H54 (cell line): ENCODE measurements at places on chromosomes 13 and 19.

- no peak for DNase-seq
Measured at GRCh38 chr13:68007576-68007975, 777.4 kb upstream of the PCDH9 start.

DNA sequence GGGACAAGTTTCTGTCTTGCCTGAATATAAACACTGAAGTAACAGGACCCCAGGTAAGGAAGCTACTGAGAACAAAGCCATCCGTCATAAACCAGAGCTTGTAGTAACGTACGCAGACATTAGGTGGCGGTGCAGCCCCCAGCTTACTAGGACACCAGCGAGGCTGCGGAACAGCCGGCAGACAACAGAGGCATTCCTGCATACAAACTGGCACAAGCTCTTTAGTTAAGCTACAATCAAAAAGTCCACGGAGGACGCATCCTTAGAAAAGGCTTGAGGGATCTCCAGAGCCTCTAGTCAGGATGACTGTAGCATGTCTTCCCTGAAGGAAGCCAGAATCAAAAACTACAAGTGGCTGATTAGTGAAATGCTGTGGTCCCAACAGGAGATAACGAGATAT is 26.2 kb downstream of the ZNF160 start:
- DNase-seq, result no peak

DNA sequence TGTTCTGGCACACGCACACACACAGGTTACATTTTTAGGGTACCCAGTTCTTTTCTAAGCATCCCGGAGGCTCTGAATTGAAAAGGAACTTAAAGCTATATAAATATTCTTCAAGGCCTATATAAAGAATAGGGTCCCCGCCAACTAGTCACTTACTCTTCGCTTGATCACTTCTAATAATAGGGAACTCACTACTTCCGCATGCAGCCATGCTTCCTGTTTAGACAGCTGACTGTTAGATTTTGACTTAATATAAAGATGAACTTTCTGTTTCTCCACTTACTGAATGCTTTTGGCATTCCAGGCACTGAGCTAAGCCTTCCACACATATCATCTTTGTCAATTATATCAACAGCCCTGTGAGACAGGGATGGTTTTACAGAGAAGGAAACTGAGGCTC is 259.6 kb downstream of the TSHZ3 start:
- DNase-seq, result no peak

GRCh38 chr13:81406639-81407292 is 1065.8 kb upstream of the SPRY2 start:
- DNase-seq, result no peak

DNA sequence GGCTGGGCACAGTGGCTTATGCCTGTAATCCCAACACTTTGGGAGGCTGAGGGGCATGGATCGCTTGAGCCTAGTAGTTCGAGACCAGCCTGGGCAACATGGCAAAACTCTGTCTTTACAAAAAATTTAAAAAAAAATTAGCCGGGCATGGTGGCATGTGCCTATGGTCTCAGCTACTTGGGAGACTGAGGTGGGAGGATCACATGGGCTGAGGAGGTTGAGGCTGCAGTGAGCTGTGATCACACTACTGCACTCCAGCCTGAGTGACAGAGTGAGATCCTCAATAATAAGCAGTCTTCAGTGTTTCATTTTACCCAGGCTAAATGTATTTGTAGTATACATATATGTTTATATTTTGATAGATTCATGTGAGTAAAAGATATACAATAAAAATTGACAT is 85.0 kb downstream of the GGACT start:
- DNase-seq, result no peak

DNA sequence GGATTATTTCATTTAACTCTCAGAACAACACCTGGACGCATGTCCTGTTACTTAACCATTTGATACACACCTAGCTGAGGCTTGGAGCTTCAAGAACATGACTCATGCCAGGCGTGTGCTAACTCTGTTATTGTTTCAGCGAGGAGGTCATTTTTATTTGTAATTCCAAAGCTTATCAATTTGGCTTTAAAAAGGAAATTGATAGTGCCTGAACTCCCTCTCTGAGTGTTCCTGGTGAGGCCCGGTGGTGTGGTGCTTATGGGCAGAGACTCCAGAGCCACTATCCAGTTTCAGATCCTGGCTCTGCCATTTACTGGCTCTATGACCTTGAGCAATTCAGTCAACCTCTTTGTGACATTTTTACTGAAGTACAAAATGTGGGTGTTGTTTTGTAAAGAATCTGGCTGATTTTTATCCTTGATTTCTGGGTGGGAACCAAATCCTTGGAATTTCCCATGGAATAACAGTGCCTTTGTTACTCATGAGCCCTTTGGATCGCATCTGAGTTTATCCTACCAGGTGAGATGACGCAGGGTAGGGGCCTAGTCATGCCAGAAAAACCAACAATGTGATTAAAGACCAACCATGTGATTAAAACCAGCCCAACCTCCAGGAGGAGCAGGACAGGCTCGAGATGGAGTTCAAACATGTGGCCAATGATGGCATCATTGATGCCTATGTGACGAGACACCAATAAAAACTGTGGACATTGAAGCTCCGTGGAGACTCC is 198.8 kb downstream of the MYO16 start:
- DNase-seq, result no peak

DNA sequence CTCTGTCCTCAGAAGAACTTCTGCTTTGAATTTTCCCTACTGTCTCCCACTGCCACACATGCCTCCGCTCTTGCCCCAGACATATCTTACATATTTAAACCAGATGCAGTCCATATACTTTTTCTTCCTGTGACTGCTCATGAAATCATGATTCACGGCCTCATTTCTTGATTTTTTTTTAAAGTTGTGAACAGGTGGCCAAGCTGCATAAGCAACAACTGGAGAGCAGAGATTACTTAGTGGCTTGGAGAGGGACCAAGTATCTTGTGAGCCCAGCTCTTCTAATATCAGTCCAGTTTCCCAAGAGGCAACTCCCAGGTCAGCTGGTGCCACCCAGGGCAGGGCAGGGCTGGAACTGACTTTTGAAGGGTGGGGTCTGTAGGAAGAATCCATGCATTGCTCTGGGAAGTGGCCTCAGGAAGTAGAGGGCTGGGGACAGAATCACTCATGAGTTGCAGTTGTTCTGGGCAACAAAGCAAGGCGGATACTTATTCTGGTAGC is 152.4 kb downstream of the LMO7 start:
- DNase-seq, result no peak

GRCh38 chr19:48674216-48674809 is 1.5 kb upstream of the NTN5 start:
- no peak for DNase-seq

DNA sequence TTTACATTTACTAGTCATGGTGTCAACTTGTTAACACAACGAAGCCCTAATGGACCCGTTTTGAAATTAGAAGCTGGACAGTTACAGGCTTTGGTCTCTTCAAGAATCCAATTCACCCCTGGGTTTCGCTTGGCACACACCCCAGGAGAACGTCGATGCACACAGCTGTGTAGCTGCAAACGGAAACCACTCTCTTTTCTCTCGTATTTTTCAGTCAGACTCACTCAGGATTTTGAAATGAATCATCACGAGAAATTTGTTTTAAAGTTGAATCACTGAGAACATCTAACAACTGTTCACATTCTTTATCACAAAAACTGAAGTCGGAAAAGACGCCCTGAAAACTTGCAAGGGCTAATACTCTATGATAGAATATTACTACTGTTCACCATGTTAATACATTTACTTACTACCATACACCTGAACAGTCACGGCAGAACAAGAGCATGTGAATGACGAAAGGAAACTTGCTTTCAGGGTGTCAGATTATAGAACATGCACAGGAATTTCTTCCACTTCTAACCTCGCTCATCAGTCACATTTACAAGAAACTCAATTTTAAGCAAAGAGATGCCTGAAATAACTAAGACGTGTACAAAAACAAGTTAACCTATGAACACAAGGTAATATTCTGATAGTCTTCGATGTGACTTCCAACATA is 4.7 kb downstream of the PNMA8A start:
- peak; percentile 62 for DNase-seq

GRCh38 chr13:80655778-80656511 is 315.0 kb upstream of the SPRY2 start:
- DNase-seq, result no peak

DNA sequence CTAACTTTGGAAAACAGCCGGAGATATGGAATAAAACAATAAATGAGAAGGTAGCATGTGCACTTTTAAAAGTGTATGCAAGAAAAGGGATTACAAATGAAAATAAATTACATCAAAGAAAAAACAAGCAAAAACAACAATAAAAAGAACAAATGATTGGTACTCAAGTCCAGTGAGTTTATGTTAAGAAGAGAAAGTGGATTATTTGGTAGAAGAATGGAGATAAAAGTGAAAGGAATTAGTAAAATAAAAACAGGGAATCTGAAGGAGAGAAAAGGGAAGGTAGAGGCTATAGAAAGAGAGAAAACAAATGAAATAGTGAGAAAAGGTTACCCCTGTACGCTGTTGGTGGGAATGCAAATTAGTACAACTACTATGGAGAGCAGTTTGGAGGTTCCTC is 28.6 kb upstream of the KLF12 start:
- DNase-seq, result no peak

GRCh38 chr19:29672933-29673336 is 7.7 kb downstream of the PLEKHF1 start:
- no peak for DNase-seq

GRCh38 chr13:20968745-20969144 is 66.2 kb upstream of the XPO4 start:
- no peak for DNase-seq

- no peak for DNase-seq
Measured at GRCh38 chr19:7265963-7266362, 28.3 kb downstream of the INSR start.

DNA sequence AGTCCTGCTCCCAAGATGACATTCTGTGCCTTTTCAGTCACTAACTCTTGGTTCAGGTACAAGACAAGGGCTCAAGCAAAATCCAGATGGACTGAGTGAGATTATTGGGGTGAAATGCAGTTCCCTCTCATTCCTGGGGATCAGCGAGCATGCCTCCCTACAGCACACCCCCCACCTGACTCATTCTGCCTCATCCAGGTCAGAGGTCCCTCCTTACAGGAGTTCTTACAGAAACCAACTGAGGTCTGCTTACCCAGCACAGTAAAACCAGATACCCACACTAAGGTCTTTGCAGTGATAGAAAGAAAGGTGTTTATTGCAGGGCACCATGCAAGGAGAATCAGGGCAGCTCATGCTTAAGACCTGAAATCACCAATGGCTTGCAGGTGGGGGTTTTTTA is 21.6 kb upstream of the MRI1 start:
- DNase-seq, result no peak

DNA sequence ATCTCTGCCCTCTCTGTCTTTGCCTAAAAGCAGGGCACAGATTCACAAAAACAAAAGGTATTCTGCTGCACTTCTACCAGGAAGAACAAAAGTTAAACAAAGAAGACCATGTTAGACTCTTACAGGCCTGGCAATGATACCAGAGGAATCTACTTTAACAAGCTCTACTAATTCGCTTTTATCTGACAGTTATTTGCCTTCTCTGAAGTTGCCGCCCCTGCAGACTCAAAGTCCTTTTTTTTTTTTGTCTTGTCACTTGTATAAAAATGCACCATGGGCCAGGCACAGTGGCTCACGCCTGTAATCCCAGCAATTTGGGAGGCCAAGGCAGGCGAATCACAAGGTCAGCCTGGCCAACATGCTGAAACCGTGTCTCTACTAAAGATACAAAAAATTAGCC is 176.5 kb upstream of the UBL3 start:
- no peak for DNase-seq

DNA sequence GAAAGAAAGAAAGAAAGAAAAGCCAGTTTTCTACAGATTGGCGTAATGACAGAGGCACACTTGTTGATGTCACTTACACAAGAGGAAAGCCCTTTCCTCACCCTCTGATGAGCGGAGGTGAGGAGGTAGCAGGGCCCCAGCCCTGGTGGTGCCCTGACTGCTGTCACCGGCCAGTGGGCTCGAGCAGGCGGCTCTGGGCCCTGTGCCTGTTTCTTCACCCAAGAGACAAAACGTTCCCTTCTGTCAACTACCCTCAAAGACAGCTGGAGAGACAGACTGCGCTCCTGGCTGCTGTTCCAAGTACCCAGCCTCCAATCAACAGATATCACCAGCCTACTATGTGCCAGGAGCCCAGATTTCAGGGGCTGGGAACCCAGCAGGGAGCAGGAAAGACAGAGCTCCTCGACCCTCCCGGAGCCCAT is 10.1 kb downstream of the EPS15L1 start:
- no peak for DNase-seq

DNA sequence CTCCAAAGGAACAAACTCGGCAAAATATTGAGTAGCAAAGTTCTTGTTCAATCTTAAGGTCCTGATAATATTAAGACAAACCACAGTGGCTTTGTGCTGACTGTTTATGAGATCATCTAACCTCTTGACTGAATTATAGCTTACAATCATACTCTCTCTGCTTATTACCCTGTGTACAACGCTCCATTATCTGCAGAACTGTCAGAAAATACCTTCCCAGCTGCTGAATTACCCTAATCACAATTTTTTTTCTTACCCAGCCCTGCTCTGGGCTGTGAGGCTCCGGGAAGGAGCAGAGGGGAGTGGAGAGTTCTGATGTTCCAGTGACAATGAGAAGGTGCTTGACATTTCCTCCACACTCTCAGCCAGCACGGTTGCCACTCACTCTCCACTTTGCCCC is 64.8 kb downstream of the DCT start:
- no peak for DNase-seq

DNA sequence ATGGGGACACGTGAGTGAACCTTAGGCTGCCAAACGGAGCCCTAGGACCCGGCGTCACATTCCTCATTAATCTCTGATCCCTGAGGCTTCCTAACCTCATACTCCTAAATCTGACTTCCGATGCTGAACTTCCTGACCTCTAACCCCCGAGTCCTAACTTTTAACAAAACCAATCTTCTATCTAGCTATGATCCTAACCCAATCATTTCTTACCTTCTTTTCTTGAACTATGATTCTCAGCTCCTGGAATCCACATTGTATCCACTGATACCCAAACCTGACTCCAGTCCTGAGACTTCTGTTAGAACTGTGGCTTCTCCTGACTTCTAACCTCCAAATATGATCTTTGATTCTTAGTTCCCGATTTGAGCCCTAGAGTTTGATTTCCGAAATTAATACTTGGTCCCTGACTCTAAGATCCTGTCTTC is 447 bp downstream of the NFKBIB start:
- no peak for DNase-seq

DNA sequence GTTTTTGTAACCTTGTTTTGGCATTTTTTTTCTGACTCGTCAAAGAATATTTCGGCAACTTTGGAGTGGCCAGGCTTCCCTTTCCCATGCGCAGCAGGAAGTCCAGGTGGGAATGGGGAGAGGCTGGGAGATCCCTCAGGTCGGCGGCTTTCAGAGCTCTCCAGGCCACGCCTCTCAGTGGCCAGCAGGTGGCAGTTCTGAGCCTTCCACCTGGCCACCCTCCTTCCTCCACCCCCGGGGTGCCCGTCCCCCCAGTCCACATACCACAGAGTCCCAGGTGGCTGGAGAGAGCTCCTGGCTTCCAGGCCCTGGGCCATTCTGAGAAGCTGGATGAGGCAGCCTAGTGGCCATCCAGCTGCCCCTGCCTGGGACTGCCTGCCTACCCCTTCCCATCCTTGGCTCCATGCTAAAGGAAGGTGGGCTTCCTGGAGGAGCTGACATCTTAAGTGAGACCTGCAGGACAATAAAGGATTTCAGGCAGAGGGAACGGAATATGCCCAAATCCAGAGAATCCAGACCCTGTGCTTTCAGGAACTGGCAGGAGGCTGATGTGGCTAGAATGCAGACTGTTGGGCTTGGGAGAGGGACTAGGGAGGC is 46.3 kb downstream of the CCNE1 start:
- no peak for DNase-seq
